Omental fat pad (tissue), 4 donors: ENCODE measurements at places on chromosomes 6 and 20.

DNA sequence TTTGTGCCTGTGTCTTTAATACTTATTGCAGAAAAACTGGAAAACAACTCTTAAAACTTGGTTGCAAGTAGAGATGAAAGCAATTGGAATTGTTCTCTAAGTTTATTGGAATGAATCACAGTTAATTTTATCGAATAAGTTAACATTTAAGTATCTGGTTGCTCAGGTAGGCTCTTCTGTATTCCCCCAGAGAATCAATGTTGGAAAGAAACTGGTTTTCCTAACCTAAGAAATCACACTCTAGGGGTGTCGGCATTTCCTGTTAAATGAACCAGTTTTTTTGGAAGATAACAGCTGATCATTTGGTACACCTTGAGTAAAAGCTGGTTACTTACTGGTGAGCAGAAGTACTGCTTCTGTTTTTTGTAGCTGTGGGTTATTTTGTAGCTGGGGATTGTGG lies 5.2 kb downstream of the TFAP2C start:
- DNase-seq: no peak

- DNase-seq: no peak
Observed at GRCh38 chr20:38714308-38714707, 10.0 kb upstream of the SLC32A1 start.

DNA sequence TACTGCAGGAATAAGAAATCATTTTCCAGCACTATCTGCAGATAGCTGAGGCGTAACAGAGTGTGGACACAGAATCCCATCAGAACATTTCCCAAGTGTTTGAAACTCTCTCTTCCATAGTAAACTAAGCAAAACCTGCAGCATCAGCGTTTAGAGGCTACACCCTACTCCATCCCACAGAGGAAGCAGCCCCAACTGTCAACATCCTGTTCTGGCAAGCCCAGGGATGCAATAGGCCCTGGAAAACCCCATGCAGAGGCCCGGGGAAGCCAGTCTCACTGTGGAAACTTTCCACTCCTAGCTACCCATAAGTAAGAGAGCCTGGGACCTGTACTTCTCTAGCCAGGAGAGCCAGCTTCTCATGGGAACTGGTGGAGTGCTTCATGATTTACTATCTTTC lies 129.4 kb downstream of the LY86 start:
- no peak for DNase-seq

GRCh38 chr20:9597547-9597946 lies 83.2 kb downstream of the LAMP5 start:
- no peak for DNase-seq

GRCh38 chr20:52425253-52425652 lies 233.7 kb upstream of the ZFP64 start:
- no peak for DNase-seq

DNA sequence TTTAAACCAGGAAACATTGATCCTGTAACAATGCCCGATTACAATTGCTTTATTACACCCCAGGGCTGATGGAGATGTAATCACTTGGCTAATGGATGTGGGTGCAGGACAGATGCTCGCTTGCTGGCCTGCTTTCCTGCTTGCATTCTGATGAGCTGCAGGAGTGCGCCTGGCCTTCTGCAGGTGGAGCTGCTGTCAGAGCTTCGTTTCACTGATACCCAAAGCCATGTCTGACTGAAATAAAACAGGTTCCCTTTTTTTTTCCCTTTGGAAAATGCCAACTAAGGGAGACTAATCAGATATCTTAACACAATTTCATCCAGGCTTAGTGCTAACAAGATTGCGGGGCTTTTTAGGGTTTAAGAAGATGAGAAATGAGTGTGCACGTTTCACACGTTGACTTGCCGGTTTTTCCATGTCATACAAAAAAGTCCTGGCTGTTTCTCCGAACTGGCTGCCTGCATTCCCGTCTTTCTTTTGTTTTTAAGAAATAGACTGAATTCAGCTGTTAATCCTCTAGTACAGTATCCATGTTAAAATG lies 60.7 kb downstream of the VAPB start:
- no peak for DNase-seq

GRCh38 chr6:52929321-52930164 lies 20.0 kb upstream of the GSTA3 start:
- no peak for DNase-seq

GRCh38 chr20:33679758-33680485 lies 5.7 kb upstream of the NECAB3 start:
- no peak for DNase-seq

GRCh38 chr20:37364013-37364926 lies 18.3 kb downstream of the SRC start:
- DNase-seq: no peak

DNA sequence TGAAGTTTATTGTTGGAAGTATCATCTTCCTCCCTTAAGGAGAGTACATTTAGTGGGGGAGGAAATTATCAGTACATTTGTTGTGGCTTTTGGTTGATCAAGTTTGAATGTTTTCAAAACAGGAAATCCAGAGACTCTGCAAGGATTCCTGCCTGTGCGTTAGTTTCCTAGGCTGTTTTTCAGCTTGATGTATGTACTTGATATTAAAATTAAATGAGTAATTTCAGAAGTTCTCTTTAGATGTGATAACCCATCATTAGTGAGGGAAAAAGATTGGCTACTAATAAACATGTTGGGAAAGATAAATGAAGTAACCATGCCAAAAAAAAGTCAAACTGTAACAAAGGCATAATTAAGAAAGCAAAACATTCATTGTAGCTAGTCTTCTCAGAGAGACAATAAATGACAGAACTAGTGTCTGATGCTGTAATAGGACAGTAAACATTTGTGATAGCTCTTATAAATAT lies 88.0 kb upstream of the TULP1 start:
- no peak for DNase-seq

GRCh38 chr6:33080127-33081089 lies 4.6 kb downstream of the HLA-DPB1 start:
- DNase-seq: no peak

GRCh38 chr6:136846046-136846445 lies 23.7 kb downstream of the PEX7 start:
- no peak for DNase-seq

DNA sequence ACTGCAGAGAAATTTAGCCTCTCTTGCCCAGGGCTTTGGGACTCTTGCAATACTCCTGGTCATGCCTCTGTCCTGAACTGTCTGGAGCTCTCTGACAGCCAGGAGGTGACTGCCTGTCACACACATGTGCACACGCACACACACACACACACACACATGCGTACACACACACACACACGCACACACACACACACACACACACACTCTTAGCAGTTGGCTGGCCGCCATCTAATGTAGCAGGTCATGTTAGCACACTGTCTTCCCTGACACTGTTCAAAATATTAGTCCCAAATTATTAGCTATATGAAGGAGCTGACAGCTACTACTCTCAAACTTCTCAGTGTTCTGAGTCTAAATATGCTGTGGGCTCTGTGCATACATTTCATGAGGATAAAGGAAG lies 60.9 kb downstream of the IPCEF1 start:
- DNase-seq: no peak

GRCh38 chr6:1232578-1232977 lies 79.3 kb upstream of the FOXQ1 start:
- no peak for DNase-seq

DNA sequence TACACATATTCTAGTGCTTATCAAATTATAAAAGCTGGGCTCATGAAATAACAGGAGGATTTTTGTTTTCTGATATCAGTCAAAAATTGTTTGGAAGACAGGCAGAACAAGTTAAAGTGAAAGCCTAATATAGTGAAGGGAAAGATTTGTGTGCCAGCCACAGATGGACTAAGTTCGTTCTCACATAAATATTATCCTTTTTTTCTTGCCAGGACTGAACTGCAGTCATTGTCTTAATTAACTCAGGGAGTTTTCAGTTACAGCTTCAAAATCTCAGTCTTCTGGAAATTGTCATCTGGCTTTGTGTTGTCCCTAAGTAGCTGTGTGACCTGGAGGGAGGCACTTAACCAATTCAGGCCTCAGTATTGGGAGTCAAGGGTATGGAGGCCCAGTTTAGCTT lies 40.7 kb downstream of the PLCB4 start:
- no peak for DNase-seq

- no peak for DNase-seq
Observed at GRCh38 chr20:10609276-10609675, 64.5 kb downstream of the JAG1 start.

DNA sequence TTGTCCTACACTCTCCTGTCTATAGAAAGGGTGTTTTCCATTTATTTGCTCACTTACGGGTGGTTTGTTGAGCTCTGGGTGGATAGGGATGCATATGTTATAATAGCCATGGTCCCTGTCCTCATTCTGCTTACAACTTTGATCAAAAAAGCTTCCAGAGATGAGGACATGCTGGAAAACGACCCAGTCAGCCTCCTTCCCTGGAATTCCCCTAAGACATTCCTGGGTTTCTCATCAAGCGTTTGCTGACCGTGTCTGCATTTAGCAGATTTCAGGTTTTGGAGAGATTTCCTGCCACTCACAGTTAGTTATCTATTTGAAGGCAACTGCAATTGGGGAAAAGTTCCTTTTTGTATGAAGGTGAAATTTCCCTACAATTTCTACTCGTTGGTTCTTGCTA lies 152.8 kb upstream of the AFDN start:
- DNase-seq: no peak

DNA sequence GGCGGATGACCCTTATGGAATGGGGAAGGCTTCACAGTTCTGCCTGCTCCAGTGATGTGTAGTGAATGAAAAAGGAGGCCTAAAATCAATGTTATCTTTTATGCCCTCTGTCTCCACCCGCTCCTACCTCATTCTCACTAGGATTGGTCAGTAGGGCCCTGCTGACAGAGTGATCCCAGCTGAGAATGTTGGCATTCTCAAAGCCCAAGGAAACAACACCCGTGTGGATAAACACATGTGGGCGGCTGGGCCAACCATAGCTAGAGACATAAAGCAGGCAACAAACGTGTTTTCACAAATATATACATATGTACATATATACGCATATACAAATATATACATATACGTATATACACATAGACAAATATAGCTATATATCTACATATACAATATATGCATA lies 4.5 kb downstream of the RIPK1 start:
- no peak for DNase-seq

GRCh38 chr6:120903836-120904235 lies 430.4 kb downstream of the TBC1D32 start:
- DNase-seq: no peak

GRCh38 chr20:63494084-63494419 lies 4.8 kb downstream of the EEF1A2 start:
- DNase-seq: no peak

- DNase-seq: no peak
Observed at GRCh38 chr6:25895771-25896170, 21.7 kb upstream of the SLC17A3 start.

DNA sequence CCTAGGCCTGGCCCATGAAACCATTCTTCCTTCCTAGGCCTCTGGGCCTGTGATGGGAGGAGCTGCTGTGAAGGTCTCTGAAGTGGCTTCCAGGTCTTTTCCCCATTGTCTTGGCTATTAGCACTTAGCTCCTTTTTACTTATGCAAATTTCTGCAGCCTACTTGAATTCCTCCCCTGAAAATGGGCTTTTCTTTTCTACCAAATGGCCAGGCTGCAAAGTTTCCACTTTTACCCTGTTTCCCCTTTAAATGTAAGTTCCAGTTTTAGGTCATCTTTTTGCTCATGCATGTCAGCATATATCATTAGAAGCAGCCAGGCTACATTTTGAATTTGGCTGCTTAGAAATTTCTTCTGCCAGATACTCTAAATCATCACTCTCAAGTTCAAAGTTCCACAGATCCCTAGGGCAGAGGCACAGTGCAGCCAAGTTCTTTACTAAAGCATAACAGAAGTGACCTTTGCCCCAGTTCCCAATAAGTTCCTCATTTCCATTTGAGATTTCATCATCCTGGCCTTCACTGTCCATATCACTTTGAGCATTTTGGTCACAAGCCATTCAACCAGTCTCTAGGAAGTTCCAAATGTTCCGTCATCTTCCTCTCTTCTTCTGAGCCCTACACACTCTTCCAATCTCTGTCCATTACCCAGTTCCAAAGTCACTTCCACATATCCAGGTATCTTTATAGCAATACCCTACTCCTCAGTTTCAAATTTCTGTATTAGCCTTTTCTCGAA lies 71.9 kb downstream of the TBC1D7 start:
- no peak for DNase-seq

DNA sequence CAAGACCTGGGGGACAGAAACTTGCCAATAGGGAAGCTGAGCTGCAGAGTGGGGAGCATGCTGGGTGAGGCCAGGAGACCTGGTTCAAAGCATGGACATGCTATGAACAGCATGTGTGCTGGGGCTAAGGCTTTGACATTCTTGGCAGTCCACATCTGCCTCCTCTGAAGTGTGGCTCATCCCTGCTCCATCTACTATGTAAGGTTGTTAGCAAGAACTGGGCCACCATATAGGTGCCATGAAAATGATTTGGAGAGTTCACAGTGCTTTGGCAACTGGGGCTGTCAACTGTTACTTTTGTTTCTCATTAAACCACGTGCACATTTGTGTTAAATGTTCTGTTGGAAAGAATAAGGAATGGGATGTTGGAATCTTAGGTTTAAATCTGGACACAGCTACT lies 311.1 kb downstream of the CDC5L start:
- DNase-seq: no peak

DNA sequence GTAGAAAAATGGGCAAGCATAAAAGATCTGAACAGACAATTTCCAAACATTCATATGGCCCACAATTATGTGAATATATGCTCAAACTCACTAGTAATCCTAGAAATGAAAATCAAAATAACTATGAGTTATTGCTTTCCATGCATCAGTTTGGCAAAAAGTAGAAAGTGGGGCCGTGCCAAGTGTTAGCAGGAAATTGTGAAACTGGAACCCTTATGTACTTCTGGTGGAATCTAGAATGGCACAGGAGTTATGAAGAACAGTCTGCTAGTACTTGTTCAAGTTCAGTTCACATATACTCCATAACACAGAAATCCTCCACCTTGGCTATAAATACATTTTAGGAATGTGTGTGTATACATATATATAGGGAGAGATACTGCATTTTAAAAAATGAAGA lies 89.8 kb downstream of the EYA2 start:
- DNase-seq: no peak

GRCh38 chr6:92723390-92723931 lies 695.9 kb downstream of the EPHA7 start:
- no peak for DNase-seq

DNA sequence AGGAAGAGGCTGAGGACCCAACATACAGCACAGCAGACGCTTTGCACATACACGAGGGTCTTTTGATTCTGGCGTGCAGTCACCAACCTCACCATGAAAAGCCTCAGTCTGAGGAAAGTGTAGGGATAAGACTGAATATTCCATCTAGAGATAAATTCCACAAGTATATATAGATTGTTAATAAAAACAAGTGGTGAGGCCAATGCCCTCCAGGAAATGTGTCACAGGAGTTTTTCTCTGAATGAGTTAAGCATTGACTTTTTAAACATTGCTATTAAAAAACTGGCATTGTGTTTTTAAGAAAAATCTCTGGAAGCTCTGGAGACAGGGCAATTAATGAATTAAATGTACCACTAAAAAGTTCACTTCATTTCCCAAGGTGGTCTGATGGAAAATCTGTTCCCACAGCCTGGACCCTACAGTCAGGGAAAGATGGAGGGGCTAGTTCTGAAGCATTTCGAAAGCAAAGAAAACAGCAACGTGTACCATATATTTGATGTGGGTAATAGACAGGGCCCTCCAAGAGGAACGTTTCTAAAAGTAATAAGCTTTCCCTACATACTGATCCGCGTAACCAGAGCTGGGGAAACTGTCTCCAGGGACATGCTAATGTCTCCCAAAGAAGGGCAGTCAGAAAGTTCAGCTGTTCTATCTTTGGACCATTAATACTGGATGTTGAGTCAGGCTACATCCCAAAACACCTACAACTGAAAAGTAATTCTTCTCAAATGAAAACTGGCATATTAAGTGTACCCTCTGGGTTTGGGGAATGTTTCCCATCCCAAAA lies 301.1 kb downstream of the FOXC1 start:
- DNase-seq: no peak
